ENCODE measurements at places on chromosomes 12 and 14.

DNA sequence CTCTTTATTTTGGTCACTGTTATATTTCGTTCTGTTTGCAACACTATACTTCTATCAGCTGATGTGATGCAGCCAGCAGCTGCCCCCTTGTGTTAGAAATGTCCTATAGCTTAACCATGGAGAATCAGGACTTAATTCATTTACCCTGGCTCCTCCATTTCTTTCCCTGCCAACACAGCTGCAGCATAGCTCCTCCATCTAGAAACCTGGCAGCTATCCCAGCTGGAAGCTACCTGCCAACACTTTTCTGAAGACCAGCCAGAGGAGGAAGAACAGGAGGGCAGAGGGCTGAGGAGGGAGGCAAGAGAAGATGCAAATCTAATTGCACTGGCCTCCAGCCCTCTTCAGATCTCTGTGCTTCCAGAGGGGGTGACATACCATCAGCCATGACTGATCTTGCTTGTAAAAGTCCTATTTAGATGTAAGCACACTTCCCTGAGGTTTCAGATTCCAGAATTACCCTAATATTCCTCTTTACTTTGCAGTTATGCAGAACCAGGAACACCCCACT, 156.8 kb upstream of the TMEM260 start:
- DNase-seq = peak; percentile 35

DNA sequence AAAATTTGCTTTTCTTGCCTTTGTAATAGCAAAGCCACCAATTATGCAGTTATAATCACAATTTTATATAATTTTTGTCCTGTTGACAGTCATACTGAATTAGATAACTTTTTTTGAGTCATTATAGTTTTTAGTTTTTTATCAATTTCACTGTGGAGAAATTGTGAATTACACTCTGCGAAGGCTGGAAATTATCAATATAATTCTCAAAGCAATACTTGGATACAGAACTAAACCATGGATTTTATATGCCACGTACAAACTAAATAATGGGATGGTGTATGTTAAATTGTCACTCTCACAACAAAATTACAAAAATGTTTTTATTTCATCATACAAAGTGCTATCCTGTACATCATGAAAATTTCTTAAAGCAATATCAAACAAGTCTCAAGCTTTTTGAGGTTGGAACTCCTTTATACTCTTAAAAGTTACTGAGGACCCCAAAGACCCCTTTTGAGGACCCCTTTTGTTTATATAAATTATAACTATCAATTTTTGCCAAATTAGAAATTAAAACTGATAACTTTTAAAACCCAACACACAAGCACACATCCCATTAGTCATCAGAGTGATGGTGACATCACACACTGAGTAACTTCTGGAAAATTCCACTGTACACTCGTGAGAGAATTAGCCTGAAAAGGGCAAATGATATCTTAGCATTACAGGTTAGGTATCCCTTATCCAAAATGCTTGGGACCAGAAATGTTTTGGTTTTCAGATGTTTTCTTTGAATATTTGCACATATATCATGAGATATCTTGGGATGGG, 19.8 kb upstream of the AQP2 start:
- DNase-seq = no peak

- no peak for DNase-seq
Measured at GRCh38 chr14:35412272-35413056, 7.9 kb upstream of the NFKBIA start.

DNA sequence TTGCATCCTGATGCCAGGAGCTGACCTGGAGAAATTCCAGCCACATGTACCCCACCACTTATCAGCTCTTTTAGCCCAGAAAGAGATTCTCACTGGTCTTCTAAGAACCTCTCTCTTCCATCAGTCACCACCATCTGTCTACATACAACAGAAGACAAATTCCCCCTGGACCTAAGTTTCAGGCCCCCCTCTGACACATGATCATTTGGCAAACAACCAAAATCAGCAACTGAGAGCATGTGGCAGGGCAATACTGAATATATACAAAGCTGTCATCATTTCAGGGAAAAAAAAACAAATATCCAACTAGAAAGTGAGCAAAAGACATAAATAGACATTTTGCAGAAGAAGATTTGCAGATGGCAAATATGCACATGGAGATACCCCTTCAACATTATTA, 180.2 kb downstream of the FOXN3 start:
- DNase-seq = no peak

DNA sequence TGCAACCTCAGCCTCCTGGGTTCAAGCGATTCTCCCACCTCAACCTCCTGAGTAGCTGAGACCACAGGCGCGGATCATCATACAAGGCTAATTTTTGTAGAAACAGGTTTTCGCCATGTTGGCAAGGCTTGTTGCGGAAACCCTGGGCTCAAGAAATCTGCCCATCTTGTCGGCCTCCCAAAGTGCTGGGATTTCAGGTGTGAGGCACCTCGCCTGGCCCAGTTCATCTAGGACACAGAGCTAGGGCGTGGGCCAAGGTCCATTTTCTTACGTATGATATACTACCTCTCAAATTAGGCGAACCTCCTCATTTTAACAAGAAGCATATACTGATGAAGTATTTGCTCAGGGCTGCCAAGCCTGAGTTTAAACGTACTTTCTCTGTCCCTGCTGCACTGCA, 2.1 kb downstream of the RPS29 start:
- DNase-seq = no peak

DNA sequence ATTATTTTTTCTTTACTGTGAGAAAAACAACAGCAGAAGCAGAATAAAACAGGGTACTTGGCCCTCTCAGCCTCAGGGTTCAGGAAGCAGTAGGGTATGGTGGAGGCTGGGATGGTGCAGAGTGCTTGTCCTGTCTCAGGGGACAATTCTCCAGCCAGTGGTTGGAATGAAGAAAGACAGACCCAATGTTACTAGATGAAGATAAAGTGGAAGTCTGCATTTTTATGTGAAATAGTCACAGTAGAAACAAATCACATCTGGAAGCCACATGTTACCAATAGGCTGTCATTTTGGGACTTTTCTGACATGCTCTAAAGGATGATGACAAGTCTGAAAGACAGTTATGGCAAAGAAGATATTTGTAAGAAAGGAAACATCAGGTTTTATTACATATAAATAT, 32.3 kb downstream of the PROX2 start:
- no peak for DNase-seq

DNA sequence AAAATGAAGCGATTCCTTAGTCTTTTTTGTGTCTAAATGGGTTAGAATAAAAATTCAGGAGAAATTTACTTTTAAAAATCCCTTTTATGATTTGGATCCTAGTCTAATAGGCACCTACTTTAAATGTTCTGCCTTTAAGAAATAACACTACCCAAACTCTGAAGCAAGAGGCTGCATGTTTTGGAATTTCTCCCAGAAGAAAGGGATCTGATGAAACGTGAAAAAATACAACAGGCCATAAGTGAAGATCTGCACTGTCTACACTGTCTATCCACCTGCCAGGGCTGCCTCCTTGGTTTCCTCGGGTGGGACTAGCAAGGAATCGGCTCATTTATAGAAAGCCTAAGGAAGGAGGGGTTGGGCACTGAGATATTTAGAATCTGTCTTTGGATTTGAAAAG, 22.1 kb downstream of the ACVR1B start:
- no peak for DNase-seq

DNA sequence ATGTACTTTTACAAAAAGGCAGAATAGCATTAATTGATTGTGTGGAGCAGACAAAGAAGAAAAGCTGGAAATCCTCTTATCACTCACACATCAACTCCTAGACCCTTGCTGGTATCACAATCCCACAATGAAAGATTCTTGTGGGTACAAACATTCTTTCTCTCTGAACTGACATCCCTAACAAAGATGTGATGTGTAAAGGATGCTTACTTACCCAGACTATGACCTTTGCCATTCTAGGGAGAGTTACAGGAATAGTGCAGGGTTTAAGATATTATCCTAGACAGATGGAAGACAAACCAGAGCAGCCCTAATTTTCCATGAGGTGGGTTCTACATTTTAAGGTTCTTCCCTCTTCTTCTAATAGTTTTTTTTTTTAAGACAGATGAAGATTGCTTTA, 60.4 kb upstream of the SLC6A15 start:
- no peak for DNase-seq

GRCh38 chr14:105146181-105146975, 22.2 kb downstream of the JAG2 start:
- peak; percentile 23 for DNase-seq
